ENCODE measurements at places on chromosomes 4 and X.

- DNase-seq, result no peak
These were observed 20.8 kb upstream of the LRBA start for GRCh38 chr4:151035911-151036310.

GRCh38 chrX:119942173-119942819, 1.3 kb downstream of the NKAP start:
- DNase-seq, result no peak

GRCh38 chr4:140222171-140222570, 68.2 kb upstream of the MAML3 start:
- no peak for DNase-seq

GRCh38 chr4:80926446-80926845, 104.1 kb upstream of the BMP3 start:
- DNase-seq, result no peak

GRCh38 chrX:16695079-16695676, 17.3 kb downstream of the CTPS2 start:
- peak; percentile 42 for DNase-seq

DNA sequence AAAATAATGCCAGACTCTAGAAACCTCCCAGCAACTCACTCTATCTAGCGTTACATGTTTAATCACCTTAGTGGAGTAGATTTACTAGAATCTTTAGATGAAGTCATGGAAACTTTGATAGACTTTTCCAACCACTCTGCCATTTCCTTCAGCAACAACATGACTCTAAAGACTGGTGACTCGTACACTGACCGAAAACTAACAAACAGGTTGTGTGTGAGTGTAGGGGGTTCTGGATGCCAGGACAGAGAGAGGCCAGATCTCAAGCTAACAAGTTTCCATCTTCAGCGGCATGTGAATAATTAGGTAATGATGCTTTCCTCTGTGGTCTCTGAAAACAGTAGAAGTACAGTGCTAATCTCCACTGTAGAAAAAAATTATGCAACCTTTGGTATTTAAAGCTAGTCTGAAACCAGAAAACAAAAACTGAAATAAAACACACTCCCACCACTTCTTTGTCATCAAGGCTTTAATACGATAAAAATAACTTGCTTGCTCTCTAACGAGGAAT, 286.4 kb downstream of the PRDM5 start:
- no peak for DNase-seq

Measured in stimulated activated CD8-positive, alpha-beta memory T cell treated with anti-CD3 and anti-CD28 coated beads, Interleukin-7, amount 100 ng/mL, for 1 hour (primary cell).